Motor neuron (in vitro differentiated cells): ENCODE measurements at places on chromosomes 1 and 21. TPM values are rescaled to one million over a fixed set of nuclear protein-coding genes. Genes with fewer than 3 reads are reported as not detected.

Gene PGLYRP4
- not detected in 2 replicates for total RNA-seq

Gene NBPF6
- 0.21 TPM in 1 of 2 replicates, not detected in the other for total RNA-seq

Gene CYP4A11
- total RNA-seq = 0.18 and 0.21 TPM in 2 replicates

Gene CREB3L4
- 10.9 and 21.3 TPM in 2 replicates for total RNA-seq

Gene MCOLN2
- 0.25 TPM in 1 of 2 replicates, not detected in the other for total RNA-seq

Gene L1TD1
- total RNA-seq = 0.53 and 0.81 TPM in 2 replicates

Gene KCND3
- total RNA-seq = 3.1 and 3.2 TPM in 2 replicates

Gene RALGPS2
- 5.6 and 7.4 TPM in 2 replicates for total RNA-seq

Gene TMPRSS15
- 1.5 and 6.1 TPM in 2 replicates for total RNA-seq

Gene CYP4A22
- 1.6 and 2.4 TPM in 2 replicates for total RNA-seq

Gene TMEM200B
- total RNA-seq = 2.4 and 2.6 TPM in 2 replicates

Gene PAPPA2
- 3.6 and 4.9 TPM in 2 replicates for total RNA-seq

Gene TIAM1
- total RNA-seq = 11.9 and 20.7 TPM in 2 replicates
